ENCODE measurements at places on chromosomes 16 and 17.
A peak's percentile ranks its signal among the peaks of the same experiment; 100 is the strongest.

GRCh38 chr16:49932946-49933345, 77.0 kb upstream of the ZNF423 start:
- no peak for DNase-seq

- peak; percentile 63 for DNase-seq
Observed at GRCh38 chr16:89711601-89712273, 9.0 kb downstream of the VPS9D1 start.

- DNase-seq: no peak
Observed at GRCh38 chr16:56102183-56102686, 89.1 kb upstream of the GNAO1 start.

DNA sequence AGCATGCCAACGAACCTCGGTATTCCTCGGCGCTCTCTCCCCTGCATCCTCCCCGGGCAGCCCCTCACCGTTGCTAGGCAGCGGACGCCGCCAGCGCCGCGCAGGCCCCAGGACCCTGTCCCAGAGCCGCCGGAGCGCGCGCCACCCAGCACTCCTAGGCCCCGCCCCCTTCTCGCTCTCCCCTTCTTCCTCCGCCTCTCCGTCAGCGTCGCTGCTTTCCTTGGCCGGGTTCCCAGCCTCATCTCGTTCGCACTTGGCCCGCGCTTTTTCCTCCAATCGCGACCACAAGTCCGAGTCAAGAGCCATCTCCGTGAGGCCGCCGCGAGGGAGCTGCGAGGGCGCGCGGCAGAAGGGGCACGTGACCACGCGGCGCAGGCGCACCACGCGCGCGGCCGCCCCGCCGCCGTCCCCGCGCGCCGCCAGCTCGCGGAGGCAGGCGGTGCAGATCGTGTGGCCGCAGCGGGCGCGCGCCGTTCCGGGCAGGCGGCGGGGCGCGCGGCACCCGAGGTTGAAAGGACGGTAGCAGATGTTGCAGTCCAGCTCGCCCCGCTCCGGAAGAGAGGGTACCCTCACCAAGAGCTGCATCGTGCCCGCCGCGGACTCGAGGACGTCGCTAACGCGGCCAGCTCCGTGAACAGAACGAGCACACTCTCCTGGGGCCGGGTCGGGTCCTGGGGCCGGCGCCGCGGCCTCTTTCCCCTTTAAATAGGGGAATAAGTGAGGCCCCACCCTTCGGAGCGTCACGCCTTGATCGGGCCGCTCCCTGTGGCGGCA, at the start of gene RNF227:
TSS of gene RNF227 (minus strand) at position 679 of the 774 bp plus-strand sequence. CDS start at position 585, 94 bp downstream.
- peak; percentile 46 for DNase-seq

GRCh38 chr17:1040216-1040600, 43.3 kb downstream of the TIMM22 start:
- no peak for DNase-seq

GRCh38 chr16:53511084-53511402, 8.0 kb upstream of the AKTIP start:
- DNase-seq: no peak

GRCh38 chr17:34899643-34900291, 61.5 kb downstream of the CCT6B start:
- no peak for DNase-seq

GRCh38 chr17:49349541-49349940, 12.5 kb downstream of the ZNF652 start:
- DNase-seq: no peak

- no peak for DNase-seq
Observed at GRCh38 chr17:59671386-59671785, 35.8 kb downstream of the PTRH2 start.

DNA sequence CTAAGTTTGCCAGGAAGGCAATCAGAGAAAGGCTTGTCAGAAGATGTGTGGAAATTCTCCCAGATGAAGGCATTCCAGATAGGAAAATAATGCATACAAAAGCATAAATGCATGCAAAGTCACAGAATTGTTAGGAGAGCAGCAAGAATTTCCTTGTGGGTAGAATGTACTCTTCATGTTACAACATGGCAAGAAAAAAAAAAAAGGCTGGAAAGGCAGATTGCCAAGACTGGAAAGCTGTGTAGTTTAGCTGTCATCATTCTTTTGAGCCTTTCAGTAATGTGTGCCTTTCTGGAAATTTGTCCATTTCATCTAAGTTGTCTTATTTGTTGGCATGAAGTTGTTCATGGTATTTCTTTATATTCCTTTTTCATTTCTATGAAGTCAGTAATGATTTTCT, 71.0 kb upstream of the EFCAB3 start:
- no peak for DNase-seq

- DNase-seq: no peak
Observed at GRCh38 chr16:662597-662996, 5.3 kb upstream of the RHOT2 start.

DNA sequence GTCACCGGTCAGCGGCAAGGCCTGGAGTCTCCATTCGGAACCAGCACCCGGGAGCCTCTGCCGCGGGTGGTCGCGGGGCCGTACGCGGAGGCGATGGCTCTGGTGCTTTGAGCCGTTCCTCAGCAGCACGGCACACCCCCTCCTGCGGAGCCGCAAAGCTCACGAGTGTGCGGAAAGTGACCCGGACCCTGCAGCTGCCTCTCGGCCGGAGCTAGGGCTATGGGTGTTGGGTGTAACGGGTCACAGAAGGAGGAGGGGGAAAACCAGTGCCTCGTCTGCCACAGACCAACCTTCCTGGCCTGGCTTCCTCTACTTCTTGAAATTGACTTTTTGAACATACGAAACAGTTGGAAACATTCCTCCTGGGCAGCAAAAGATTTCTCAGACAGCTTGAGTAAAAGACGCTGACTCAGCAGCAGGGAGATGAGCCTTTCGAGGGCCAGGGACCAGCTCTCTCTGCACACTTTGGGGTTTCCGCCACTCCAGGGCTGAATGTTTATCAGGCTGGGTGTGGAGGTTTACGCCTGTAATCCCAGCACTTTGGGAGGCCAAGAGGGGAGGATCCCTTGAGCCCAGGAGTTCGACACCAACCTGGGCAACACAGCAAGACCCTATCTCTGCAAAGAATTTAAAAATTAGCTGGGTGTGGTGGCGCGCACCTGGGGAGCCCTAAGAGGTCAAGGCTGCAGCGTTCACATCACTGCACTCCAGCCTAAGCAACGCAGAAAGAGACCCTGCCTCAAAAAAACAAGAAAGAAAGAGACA, 26.4 kb upstream of the PITPNA start:
- DNase-seq: no peak

GRCh38 chr16:78535098-78535497, 435.6 kb downstream of the WWOX start:
- DNase-seq: no peak

DNA sequence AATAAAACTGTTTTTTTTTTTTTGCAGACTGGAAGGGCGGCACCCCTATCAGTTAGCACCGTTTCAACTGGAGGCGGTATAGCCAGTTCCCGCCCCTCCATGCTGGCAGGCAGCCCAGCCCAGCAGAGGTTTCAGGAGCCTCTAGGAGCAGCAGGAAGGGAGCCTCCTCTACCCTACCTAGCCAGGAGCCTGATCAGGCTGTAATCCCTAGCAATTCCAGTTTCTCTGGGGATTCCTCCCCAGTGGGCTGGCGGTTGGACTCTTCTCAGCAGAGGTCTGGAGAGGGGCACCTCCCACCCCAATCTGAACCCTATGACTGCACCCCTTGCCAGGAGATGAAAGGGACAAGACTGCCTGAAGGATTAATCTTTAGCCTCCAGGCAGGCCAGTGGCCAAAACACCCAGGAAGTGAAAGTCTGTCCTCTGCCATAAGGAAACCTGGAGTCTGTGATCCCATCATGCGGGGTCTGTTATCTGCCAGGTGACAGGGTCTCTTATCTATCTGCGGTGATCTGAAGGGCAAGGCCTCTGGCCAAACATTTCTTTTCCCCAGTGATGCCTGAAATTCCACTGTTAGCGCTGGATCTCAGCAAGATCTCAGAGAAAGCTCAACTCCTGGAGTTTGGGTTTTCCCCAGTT, 4.9 kb upstream of the CDH1 start:
- DNase-seq: no peak

GRCh38 chr17:3909257-3909656, 7.0 kb downstream of the P2RX1 start:
- no peak for DNase-seq

DNA sequence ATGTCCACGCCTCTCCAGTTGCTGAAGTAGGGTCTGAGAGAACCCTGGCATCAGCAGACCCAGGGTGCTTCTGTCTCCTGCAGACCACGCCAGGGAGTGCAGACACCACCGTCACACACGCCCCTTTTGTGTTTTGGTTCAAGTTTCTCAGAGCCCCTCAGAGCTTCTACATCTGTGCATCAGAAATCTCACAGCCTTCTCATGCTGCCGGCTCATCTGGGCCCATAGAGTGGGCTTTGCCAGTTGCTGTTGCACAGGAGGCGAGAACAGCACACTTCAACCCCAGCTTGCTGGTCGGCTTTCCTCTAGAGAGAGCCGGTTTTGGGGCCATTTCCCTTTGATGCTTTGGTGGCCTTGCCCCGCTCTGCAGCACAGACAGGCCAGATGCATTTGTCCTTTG, 60.9 kb downstream of the PDPK1 start:
- DNase-seq: no peak

DNA sequence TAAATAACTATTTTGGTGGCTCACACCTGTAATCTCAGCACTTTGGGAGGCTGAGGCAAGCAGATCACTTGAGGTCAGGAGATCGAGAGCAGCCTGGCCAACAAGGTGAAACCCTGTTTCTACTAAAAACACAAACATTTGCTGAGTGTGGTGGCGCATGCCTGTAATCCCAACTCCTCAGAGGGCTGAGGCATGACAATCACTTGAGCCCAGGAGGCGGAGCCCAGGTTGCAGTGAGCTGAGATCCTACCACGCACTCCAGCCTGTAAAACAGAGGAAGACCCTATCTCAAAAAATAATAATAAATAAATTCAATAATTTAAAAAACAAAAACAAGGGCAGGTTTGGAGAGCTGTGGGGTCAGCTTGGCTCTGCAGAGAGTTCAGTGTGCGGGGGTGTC, 5.7 kb upstream of the SLC4A1 start:
- no peak for DNase-seq

DNA sequence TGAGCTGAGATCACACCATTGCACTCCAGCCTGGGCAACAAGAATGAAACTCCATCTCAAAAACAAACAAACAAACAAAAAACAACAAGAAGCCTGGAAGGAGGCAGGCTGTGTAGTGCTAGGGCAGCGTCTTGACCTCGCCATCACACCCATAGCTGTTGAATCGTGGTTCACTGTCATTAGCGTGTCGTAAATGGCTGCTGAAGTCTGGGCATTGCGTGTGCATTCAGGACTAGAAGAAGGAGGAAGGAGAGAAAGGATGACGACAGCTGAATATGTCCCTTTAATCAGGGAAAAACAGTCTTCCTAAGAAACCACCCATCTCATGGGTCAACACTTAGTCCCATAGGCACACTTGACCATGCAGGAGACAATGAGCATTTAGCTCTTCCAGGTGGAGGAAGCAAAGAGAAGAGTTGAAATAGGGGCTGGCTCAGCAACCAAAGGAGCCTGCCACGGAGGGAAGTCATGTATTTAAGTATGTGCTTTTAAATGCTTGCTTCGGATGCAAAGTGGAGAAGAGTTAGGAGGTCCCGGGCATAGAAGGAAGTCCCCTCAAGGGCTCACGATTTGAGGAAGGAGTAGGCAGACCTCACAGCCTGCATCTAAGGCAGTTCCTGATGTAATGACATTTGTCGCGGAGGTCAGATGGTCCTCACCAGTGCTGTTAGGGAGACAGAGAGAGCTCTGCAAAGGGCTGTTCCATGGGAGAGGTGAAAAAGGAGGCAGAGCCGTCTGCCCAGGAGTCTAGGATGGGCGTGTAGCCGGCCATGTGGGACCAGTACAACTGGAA, 8.8 kb downstream of the PRSS22 start:
- no peak for DNase-seq

DNA sequence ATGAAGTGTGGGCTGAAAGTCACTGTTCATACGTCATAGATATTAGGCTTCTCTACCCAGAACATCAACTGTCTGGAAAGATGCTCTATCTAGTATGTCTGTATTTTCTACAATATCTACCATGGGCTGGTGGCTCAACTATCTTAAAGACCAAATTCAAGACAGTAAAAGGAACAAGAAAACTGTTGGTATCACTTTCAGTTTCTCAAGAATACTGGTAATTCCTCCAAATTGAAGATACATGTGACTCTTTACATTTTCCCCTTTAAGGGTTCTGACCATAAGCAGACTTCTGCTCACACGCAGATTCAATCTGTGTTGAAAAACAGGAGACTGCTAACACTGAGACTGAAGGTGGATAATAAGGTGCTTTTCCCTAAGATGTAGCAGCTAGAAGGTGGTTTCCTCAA, 24.2 kb downstream of the XPO6 start:
- no peak for DNase-seq

GRCh38 chr16:48432136-48432535, 46.9 kb upstream of the SIAH1 start:
- no peak for DNase-seq

GRCh38 chr17:43984521-43984920, 19.9 kb upstream of the NAGS start:
- no peak for DNase-seq

GRCh38 chr16:59500601-59501000, 766.5 kb upstream of the GOT2 start:
- no peak for DNase-seq

DNA sequence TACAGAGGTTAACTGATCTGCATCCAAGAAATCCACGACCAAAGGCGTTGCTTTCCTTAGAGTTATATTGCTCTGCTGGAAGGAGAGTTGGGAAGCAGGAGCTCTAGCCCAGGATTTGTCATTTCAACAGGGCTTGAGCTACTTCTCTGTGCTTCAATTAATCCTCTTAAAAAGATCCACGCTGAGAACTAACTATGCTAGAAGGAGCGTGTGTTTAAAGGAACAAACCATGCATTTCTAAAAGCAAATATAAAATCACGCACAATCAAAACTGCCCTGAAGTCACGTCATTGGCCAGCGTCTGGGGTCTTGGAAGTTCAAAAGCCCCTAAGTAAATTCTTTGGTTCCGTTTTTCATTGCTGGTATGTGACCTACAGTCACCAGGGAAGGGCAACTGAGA, 1.1 kb downstream of the ARL6IP1 start:
- DNase-seq: no peak

GRCh38 chr17:51954232-51954765, 204.2 kb downstream of the CA10 start:
- DNase-seq: no peak

DNA sequence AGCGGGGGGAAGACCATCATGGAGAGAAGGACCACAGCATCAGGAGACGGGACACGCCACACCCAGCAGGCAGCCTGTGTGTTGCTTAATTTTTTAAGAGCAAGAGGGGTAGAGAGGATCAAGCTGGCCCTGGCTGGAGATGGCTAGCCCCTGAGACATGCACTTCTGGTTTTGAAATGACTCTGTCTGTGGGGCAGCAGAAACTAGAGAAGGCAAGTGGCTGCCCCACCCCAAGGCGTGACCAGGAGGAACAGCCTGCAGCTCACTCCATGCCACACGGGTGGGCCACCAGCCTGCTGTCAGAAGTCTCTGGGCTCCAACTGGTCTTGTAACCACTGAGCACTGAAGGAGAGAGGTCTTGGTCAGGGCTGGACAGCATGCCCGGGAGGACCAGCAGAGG, 75.5 kb downstream of the SOCS1 start:
- no peak for DNase-seq

DNA sequence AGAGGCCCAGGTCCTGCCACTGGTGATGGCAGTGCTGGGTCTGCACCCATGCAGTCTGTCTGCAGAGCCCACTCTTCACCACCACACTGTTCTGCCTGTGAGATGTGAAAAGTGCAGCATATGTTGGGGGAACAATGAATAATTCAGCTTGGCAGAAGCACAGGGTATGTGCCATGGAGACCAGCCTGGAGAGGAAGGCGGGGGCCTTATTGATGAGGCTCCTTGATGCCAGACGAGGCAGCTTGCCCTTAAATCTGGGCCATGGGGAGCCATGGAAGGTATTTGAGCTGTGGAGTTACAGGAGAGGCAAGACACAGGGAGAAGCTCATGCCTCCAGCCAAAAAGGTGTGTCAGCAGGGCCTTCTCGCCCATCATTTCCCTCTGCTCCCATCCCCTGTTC, 124.7 kb downstream of the C16orf78 start:
- DNase-seq: no peak

Data from activated naive CD4-positive, alpha-beta T cell (primary cell).